Stimulated activated CD4-positive, alpha-beta T cell treated with anti-CD3 and anti-CD28 coated beads, Interleukin-1b, Interleukin-23, amount 100 ng/mL, for 1 hour (primary cell): ENCODE measurements at places on chromosomes 4 and X.

GRCh38 chr4:73917081-73917501, 47.9 kb downstream of the CXCL1 start:
- no peak for DNase-seq

DNA sequence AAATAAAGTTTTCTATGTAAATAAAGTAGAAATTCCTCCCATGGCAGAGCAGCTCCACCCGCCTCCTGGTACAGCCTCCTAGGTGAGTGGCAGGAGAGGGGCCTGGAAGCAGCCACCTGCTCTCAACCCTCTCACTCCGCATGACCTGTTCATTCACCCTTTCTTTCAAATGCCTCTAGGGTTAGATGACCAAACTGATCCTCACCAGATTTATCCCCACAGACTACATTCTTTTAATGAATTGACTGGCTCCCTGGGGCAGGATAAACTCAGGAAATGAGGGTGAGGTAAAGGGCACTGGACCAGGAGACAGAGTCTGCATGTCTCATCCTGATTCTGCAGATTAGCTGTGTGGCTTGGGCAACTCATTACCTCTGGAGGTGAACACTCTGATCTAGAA, 32.6 kb upstream of the NKX6-1 start:
- no peak for DNase-seq

- DNase-seq, result no peak
Observed at GRCh38 chr4:159776961-159777360, 674.1 kb downstream of the RAPGEF2 start.

DNA sequence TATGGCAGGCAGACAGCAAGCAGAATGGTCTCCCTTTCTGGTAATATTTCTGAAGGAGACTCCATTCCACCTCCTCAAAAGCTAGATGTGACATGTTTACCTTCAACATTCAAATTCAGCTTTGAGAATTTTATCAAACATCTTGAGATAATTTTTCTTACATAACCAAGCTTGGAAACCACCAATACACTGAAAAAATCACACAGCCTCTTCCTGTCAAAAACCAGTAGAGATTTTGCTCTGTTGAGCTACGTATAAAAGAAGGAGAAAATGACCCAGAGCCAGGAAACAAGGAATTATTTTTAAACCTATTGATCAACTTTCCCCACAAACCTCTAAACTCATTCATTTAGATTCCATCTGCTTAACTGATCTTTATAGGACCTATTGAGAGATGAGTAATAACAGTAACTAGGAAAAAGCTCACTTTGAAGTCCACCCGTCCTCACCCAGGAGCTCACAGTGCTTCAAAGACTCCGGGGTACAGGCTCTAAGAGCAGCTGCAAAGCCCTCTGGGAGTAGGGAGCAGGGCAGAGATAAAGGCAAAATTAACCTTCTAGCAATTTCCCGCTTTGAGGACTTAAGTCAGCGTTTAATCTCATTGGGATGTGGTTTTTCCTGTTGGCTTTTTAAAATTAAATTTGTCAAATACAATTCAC, 318.2 kb upstream of the RASGEF1B start:
- no peak for DNase-seq

DNA sequence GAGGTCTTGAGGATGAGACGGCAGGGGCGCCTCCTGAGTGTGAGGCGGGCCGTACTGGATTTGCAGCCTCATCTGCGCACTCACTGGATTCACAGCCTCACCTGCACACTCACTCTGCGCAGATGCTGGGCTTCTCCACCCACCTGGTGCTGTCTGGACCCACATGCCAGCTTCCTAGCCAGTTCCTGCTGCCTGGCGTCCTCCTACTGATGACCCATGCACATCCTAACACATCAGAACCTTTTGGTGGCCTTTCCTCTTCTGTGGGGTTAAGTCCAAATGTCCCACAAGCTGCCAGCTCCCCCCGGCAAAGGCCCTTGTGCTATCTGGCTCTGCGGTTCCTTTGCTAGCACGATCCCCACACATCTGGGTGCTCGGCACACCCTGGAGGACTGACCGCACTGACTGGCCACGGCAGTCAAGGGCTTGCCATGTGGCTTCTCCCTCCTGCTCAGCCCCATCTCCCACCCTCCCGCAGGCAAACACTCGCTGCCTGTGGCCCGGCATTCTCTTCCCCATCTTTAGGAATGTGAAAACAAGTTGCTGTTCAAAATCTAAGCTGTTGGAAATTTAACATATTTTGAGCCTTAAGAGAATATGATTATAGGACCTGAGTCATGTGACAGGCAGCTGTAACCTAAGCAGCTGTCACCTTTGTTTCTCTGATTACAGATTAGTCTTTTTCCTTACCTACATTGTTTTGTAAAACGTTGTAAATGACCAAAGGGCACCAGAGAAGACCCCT, 39.4 kb upstream of the AFAP1 start:
- DNase-seq, result no peak

DNA sequence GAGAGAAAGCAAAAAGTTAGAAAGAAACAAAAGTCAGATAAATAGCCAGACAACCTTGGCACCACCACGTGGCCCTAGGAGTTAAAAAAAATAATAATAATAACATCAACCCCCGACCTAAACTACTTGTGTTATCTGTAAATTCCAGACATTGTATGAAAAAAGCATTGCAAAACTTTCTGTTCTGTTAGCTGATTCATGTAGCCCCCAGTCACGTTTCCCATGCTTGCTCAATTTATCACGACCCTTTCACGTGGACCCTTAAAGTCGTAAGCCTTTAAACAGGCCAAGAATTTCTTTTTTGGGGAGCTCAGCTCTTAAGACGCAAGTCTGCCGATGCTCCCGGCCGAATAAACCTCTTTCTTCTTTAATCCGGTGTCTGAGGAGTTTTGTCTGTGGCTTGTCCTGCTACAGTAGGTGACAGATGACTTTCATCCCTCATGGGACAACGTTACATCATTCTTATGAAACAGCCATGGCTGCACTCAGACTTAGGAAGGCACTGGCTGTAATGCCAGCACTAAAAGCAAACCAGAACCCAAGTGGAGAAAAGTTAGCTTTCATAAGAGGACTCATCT, 520 bp downstream of the ACOX3 start:
- DNase-seq, result no peak

GRCh38 chr4:63325140-63325539, 1084.1 kb downstream of the TECRL start:
- no peak for DNase-seq

DNA sequence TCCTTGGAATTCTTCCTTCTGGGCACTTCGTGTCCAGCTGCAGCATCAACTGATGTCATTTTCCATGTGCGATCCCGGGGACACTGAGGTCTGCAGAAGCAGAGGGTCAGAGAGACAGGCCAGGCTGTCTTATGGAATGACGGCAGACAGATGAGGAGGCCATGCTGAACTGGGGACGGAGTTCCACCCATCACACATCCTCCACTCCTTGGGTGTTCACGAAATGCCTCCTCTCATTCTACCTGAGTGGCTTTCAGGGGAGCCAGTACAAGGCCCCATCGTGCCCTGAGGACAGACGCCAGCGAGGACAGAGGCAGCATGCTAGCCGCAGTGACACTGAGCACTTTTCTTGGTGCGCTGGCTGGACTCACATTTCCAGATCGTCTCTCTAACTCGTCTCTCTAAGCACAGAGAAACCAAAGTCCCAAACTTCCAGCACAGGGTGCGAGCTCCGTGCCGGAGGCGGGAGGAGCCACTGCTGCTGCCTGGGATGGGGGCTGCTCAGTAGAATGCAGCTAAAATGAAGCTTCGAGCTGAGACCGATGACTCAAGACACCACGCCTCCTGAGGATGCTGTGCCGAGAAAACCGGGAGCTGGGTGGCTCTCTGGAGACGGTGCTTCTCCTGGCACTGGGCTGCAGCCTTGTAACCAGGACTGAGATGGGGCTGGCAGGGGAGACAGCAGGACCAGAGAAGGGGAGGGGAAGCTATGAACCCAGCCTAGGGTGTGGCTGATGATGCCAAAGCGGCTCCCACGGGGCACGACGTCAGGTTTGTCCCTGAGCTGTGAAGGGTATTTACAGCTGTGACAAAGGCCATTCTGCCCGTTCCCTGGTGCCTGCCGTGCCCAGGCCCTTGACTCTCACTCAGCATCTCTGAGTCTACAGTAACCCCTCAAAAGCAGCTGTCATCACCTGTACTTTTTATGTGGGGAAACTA, 8.2 kb downstream of the ABLIM2 start:
- DNase-seq, result no peak

GRCh38 chrX:86047174-86047935, at the start of gene CHM:
Gene CHM (minus strand): TSS chrX:86047558. CDS start chrX:86047532, 26 bp downstream.
- peak; percentile 14 for DNase-seq

DNA sequence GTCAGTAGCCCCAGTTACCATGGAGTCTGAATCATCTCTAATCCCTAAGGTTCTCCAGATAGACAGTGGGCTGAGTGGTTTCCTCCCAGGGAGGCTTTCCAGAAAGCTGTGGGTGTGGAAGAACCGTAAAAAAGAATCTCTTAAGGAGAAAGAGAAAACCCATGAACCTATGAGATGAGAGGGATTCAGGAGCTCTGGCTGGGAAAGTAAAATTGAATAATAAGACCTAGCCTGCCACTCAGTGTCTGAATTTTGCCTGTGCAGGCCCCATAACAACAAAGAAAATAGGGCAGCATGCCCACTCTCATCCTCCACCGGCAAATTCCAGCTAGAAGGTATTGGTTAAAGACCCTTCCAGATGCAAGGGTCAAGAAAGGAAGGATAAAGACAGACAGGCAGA, 16.9 kb downstream of the AWAT2 start:
- DNase-seq, result no peak

DNA sequence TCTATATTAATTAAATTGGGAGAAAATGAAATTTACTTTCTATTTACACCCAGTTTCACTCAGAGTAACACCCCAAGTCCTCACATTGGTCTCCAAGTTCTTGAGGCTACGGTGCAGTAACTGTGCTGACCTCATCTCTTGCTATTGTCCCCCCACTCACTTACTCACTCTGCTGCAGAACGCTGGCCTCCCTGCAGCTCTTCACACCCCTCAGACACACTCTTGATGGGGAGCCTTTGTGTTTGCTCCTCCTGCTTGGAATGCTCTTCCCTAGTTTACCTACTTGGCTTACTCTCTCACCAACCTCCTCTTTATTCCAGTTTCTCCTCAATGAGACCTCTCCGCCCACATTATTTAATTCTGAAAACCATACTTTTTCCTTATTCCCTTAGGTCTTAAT, 22.2 kb upstream of the SPARCL1 start:
- no peak for DNase-seq

DNA sequence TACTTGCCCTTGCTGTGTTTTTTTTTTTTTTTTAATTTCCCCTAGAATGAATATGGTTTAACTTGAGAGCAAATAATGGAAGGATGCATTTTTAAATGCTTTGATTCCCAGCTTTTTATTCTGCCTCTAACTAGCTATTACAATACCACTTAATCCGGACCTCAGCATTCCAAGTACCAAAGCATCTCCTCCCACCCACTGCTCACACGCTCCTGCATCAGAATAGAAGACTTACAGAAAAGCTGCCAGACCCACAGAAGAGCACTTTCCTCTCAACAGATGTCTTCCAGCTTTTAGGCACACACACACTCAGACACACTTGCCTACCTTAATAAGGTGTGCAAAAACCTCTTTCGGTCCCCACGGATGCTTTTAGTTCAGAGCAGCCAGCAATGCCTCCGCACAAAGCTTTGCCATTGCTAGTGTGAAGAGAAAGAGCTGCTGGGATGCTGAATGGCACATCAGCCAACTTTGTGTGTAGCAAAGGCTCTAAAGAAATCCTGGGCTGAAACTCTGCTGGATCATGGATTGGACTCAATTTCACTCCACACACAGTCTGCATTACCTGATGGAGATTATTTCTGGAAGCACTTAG, 1056.2 kb downstream of the DMD start:
- no peak for DNase-seq

DNA sequence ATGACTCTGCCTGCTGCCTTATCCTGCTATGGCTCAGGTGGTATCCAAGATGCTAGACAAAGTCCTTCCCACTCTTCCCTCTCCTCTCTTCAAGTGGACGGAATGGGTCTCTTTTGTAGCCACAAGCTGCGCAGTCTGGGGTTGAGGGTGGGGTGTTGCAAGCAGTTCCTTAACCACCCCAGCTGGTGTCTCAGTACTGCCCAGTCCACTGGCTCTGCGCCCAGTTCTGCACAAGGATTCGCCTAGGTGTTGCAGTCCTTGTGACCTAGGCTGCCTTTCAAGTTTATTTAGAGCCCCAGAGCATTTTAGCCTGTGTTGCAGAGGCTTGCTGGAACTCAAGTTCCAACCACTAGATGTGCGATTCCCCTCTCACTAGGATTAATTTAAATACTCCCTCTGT, 120.7 kb downstream of the NEXMIF start:
- no peak for DNase-seq

GRCh38 chr4:184544788-184545409, 70.5 kb upstream of the IRF2 start:
- no peak for DNase-seq

- DNase-seq, result no peak
Observed at GRCh38 chr4:80029364-80029763, 43.7 kb downstream of the ANTXR2 start.

DNA sequence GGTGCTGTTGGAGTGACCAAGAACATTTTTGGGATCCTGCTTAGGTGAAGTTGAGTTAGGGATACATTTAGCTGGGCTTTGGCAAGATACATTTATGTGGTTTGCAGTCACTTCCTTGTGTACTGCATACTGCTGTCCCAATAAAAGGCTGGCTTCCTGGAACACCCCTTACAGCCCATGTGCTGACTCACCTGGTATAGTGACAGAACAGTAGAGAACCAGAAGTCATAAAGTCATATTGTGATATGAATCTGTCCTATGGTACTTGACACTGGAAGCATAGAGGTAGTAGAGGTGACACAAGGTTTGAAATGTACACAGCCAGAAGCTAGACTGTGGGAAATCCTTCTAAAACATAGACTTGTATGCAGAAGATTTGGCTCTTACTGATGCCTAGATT, 55.3 kb upstream of the SLC25A43 start:
- no peak for DNase-seq

DNA sequence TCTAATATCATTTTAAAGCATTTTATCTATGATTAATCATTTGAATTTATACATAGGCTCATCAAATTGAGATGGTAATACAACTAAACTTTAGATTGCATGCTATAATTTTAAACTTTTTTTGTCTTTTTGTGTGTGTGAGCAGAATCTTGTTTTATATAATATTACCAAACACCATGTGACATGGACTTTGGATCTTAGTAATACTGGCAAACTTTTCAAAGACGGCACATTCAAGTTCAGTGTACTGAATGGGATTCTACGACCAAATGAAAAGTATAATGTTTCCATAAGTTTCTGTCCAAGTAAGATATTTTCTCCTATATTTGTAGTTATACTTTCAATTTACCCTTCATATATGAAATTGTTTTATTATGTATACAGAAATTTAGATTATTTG, 116.0 kb downstream of the CFAP47 start:
- DNase-seq, result no peak

- DNase-seq, result no peak
Observed at GRCh38 chr4:108008721-108009120, 19.0 kb downstream of the HADH start.

DNA sequence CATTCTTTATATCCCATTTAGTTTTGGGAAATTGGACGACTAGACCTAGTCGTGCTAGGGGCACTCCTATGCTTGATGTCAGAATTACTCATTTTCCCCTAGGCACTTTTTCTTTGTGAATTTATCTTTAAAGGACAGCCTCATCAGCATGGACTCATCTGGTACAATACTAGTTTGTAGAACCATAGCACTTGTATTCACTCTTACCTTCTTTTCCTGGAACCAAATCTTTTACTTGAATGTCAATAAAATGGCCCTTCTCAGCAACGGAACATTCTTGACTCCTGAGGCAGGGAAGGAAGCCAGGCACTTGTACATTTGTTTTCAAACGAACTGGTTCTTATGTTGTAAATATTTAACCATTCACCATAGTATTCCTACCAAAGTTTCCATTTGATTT, 187.1 kb downstream of the SHROOM3 start:
- no peak for DNase-seq
